GF-D8 (cell line): ENCODE measurements at places on chromosomes 3 and 15.

DNA sequence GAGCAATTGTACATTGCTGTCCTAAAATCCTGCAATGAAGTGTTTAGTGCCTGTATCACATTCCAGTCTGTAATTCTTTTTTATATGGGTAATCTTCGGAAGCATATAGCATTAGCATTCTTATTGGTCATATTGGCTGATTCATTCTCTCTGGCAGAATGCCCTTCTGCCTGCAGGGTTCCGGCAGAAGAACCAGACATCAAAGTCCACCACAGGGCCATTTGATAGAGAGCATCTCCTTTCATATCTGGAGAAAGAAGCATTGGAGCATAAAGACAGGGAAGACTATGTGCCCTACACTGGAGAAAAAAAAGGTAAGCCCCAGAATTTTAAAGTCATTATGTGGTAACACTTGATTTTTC, 39.6 kb downstream of the TMOD3 start:
- DNase-seq, result no peak

DNA sequence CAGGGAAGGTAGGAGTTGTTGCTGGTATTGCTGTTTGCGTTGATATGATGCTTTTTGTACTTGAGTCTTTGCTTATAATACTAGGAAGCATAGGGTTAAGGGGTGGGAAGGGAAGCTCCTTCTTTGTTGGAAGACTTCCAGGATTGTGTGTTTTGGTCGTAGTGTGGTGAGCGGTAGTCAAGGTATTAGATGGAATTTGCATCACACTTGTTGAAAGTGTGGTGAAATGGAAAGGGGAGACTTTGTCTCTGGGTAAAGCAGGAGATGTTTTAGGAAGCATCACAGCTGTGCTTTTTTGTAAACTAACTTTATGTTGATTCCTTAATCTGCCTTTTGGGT, 14.9 kb downstream of the IGSF10 start:
- no peak for DNase-seq

- DNase-seq, result no peak
These were observed 28.6 kb upstream of the TLE3 start for GRCh38 chr15:70126362-70126761.

GRCh38 chr3:189849262-189849661, 218.1 kb downstream of the TP63 start:
- no peak for DNase-seq

- DNase-seq, result no peak
These were observed 140.7 kb upstream of the TRIM42 start for GRCh38 chr3:140536926-140537726.

DNA sequence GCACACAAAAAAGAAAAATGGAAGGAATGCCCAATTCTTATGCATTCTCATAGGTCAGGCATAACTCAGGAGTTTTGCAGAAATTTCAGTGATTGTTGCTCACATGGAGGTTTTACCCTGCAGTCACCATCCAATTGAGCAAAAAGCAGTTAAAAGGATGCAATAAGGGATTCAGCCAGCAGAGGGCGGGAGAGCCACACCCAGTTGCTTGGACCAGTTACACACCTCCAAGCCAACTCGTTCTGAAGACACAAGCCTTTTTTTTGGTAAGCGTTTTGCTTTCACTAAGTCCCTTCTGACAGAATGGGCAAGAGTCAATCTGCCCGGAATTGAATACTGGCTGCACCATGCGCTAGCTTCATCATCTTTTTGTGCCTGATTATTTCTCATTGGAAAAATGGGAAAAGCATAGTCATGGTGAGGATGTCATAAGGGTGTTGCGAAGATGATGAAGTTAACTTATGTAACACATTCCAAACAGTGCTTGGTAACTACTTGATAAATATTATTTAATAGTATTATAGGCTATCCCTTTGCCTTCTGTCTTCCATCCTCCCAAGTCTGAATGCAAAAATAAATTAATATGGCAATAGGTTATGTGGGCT, 154.4 kb upstream of the SGO1 start:
- DNase-seq, result no peak

DNA sequence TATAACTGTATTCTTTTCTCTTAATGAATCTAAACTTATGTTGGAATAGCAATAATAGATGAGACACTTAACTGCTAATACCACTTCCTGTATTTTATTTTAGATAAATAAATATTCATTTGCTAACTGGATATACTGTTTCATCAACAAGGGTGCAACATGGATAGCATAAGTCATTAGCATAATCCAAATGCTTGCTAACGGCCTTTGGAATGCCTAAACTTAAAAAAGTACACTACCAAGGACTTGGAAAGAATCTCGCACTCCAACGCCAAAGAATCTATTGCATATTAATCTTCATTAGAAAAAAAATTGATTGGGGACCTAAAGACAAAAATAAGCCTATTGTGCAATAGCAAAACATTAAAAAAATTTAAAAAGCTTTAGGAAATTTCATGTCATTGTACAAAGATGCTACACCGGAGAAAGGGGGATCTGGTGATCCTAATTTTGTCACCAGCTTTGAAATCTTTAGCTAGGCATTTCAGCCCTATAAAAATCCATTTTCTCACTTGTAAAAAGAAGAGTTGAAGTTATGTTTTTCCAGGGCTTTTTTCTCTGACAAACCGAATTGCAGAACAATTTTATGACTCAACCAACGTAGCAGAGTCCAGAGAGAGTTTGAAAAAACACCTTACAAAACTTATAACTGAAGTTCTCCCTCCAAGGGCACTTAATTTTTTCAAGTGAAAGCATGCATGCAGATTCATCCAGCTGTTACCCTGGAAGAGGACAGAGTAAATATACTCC, 4.1 kb downstream of the VGLL3 start:
- DNase-seq, result no peak

DNA sequence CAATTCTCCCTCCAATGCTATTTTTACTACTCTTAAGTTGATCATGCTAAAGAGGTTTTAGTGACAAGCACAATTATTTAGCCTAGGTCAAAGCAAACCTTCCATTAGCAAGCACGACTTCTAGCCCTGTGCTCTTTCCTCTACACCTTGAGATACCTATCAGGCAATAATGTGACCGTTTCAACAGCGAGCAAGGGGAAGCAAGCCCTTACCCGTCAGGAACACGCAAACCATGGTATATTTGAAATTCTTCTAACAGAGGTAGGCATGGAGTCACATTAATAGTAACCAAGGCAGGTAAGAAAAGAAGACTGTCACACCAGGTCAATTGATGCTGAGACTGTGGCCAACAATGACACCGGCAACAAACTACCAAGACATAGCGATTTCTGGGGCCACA, 68.9 kb upstream of the VGLL4 start:
- no peak for DNase-seq

- no peak for DNase-seq
These were observed 67.6 kb downstream of the CHAC1 start for GRCh38 chr15:41020829-41021228.

- no peak for DNase-seq
These were observed 19.2 kb downstream of the RARRES1 start for GRCh38 chr3:158713094-158713499.

DNA sequence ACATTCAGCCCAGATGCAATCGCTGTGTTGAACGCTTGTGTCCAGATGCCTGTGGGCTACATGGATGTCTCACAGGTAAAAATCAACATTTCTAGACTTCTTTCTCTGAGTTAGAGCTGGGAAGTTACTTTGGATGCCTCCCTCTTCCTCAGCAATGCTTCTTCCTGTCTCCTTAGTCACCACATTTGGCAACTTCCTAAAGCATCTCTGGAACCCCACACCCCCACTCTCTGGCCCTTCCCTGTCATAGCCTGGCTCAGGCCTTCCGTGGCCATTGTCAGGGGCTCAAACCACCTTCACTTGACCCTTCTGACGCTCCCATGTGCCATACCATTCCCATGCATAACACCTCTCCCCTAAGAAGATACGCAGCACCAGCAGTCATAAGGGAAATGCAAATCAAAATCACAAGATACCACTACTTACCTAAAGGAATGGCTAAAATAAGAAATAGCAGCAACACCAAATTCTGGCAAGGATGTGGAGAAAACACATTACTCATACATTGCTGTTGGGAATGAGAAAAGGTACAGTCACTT, 21.6 kb upstream of the RGMA start:
- DNase-seq, result no peak

DNA sequence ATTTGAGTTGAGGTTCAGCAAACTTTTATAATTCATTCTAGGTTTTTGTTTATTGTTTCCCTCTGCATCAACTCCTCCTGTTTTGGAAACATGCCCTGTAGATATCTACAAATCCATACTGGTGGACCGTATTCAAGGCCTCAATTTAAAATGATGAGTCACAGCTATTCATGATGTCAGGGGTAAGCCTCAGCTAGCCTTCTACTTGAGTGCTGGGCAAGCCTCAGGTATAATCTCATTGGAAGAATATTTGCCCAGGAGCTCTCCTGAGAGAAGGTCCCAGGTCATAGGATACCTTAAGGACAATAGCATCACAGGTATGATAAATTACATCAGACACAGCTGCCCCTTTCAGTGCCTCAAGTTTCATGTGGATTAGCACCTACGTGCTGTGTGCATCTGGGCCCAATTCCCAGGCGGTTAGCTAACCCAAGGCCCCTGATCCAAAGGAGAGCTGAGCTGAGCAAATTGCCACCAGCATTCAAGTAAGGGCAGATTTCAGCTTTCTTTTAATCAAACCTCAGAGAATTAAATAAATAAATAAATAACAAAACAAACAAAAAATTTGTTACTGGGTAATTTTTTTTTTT, 87.5 kb downstream of the KCNMB2 start:
- DNase-seq, result no peak

GRCh38 chr3:14236902-14237301, 58.3 kb downstream of the LSM3 start:
- no peak for DNase-seq

DNA sequence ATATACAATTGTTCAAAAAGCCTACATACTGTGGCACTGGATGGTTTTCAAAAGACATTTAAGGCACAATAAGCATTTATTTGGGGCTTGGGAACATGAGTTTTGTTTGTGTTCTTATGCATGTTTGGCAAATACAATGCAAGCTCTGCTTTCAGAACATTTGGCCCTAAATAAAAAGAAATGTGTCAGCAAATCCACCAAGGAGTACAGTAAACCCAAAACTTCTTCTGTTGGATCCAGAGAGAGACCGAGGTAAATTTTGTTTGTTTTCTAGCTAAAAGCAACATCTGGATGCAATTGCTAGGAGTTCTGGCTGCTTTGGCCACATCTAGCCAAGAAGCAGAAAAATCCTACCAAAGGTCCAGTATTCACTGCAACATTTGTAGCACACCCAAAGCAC, 168.8 kb downstream of the DCLK3 start:
- DNase-seq, result no peak
